Astrocyte of the spinal cord (primary cell): ENCODE measurements at places on chromosomes 5 and 9.

DNA sequence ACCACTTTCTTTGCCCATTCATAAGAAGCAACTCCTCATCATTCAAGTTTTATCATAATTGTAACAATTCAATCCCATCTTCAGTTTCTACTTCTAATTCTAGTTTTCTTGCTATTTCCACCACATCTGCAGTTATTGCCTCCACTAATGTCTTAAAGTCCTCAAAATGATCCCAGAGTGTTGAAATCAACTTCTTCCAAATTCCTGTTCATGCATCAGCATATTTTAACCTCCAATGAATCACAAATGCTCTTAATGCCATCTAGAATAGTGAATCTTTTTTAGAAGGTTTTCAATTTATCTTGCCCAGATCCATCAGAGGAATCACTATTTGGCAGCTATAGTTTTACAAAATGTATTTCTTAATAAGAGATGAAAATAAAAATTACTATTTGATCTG is 3.2 kb upstream of the SRP19 start:
- no peak for DNase-seq

GRCh38 chr9:132238992-132239391 is 77.1 kb downstream of the NTNG2 start:
- DNase-seq, result no peak

DNA sequence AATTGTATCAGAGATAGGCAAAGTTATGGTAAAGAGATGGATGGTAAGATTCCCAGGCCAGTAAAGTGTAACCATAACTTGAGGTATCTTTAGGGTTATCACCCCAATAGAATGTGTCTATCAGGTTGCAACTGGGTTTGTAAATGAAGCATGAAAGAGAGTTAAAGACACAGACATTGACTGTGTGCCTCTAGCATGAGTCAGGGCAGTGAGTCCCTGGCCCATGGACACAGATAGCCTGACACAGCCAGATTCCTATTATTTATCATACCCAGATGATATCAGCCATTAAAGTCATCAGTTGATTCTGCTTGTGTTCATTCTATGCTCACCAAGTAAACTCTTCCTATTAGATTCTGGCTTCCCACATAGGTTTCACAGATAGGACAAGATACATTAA is 33.5 kb upstream of the SNAPC3 start:
- no peak for DNase-seq

- peak; percentile 55 for DNase-seq
Measured at GRCh38 chr9:4829969-4830368, 37.2 kb downstream of the RCL1 start.
